ENCODE measurements at places on chromosomes 11 and 22. TPM values are rescaled to one million over a fixed set of nuclear protein-coding genes. Genes with fewer than 3 reads are reported as not detected.

Gene EFEMP2
- 16.3 TPM for total RNA-seq

DNA sequence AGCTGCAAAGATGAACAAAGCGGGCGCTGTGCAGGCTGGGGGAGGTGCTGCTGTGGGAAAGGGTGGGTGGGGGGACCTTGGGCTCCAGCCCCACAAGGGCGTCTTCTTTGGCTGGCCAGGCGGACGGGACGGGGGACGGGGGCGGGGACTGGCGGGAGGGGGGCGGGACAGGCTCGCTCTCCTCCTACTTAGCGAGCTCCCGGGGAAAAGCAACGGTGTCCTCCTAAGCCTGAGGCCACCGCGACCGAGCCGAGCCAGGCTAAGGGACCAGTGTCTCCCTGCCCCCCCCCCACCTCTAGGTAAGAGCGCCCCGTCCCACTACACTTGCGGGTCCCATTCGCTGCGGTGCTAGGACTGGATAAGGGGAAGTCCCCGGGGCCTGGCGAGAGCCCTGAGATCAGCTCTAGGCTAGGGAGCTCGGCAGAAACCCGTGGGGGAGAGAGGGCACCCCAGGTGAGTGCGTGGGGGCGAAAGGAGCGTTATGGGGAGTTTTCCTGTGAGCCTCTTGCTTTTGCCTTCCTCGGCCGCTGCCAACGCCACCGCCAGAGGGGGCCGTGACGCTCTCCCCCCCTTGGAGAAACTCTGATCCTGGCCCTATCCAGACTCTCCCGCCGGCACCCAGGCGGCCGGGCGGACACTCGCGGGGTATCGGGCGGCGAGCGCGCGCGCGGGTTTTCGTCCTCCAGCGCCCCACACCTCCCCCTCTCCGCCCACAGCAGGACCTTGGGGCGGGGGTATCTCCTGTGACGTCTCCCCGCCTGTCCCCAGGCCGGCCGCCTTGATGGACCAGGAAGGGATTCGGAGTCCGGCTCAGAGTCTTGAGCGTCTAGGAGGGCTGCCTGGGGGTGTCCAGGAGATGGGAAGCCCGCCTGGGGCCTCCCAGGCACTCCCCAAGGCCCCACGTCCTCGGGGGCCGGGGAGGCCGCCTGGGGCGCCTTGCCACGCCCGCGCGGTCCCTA is at the start of gene PHLDB1:
TSS of gene PHLDB1 (plus strand) at position 215 of the 959 bp plus-strand sequence. CDS start 6,222 bp downstream, outside the sequence.
- H3K4me1 ChIP-seq: peaks cover 11% of the 10 kb centered on the region
- H3K27ac ChIP-seq: no peak within 1 kb of the TSS
- H3K36me3 ChIP-seq: peaks cover 5% of the 10 kb centered on the region
- H3K27me3 ChIP-seq: peaks cover 31% of the 10 kb centered on the region
- DNase-seq: peak; percentile 48

DNA sequence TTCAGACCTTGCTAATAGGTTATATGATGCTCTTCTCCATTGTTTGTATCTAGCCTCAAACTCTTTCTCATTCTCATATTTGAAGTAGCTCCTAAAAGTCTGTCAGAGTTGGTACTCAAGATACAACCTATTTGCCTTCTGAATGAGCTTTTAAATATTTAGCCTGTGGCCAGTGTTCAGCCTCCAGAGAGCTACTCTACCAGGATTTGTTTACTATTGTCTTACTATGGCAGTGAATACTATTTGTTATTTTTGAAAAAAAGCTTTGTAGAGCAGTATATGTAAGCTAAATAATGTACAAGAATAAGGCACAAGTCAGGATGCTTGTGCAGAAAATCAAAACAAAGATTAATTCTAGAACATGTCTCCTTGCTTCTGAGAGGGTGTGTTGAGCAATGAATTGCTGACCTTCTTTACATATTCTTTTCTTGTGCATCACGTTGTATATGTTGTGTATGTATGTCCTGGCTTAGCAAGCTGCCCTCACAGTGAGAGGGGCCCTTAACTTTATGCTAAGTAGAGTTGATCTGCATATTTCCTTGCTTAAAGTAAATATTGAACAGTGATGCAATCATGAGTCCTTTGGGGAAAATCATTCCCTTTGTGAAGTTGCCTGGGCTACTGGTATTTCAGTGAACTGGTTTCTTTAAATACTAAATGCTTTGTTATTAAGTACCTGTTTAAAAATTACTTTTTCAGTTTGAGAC is 438.0 kb downstream of the LUZP2 start:
- H3K27me3 ChIP-seq: peaks cover 2% of the 10 kb centered on the region
- H3K36me3 ChIP-seq: no peaks in the 10 kb centered on the region
- peak overlapping the region; percentile 8 for H3K27ac ChIP-seq
- no peak for DNase-seq

Gene PHF21B
- 113 TPM for total RNA-seq

Gene CSNK1E
- total RNA-seq: 402 TPM

All from glutamatergic neuron (in vitro differentiated cells).